Left ventricle myocardium inferior (tissue), 1 donor: ENCODE measurements at places on chromosomes 16 and 17. TPM values are rescaled to one million over a fixed set of nuclear protein-coding genes. Genes with fewer than 3 reads are reported as not detected.

GRCh38 chr16:57624044-57624688 lies 4.3 kb upstream of the ADGRG1 start:
- DNase-seq, result no peak

GRCh38 chr16:67803894-67804293 lies 2.5 kb downstream of the RANBP10 start:
- DNase-seq, result no peak

DNA sequence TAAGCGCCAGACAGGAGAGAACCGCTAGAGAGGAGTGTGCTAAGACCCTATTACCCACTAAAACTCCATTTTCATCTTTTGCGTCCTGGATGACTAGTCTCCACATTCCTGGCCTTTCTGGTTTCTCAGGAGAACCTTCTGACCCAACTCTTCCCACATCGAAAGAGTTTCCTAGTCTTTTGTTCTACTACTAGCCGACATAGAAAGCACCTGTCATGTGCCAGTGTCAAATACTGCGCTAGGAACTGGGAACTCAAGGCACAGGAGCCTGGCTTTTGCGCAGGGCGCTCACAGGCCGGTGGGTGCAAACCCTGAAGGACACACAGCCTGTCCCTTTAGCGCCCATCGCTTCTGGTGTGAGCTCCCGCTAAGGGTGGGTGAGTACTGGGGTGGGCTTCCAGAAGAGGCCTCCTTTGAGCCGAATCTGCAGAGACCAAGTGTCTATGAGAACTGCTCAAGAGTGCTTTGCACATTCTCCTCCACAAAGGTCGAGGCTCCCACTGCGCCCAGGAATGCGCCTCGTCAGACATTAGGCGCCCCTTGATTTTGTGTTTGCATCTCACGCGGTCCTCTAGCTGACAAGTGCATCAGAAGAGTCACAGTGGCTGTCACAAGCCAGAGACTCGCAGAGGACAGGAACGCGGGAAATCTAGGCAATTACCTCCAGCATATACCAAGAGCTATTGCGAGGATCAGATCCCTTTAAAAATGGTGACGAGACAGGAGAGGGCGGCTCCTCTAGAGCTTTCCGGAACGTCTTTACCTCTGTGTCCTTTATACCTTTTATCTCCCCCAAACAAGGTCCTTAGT lies 2.0 kb upstream of the PSMB3 start:
- no peak for DNase-seq

The PPL gene
- 7.6 TPM for total RNA-seq

DNA sequence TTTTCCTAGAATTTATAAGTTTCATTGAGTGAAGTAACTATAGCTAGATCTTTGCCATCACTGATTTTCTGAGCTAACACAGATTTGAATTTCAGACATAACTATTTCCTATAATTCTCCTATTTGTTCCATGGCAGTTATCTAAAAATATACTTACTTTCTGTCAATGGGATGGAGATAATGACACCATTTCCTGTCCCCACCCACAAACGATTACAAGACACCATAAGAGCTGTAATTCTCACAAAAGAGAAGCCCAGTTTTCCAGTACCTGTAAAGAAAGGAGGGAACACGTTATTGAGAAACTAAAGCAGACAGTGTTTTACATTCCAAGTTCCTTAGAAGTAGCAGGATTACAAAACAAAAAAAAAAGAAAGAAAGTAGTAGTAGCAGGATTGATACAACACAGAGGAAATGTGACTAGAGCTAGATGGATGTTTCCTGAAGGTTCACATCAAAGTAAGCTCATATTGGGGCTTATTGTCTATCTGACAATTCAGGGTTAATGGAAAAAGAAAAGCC lies 110.9 kb upstream of the TOB1 start:
- DNase-seq, result no peak

GRCh38 chr17:47987240-47987835 lies 16.4 kb downstream of the CDK5RAP3 start:
- DNase-seq, result no peak

DNA sequence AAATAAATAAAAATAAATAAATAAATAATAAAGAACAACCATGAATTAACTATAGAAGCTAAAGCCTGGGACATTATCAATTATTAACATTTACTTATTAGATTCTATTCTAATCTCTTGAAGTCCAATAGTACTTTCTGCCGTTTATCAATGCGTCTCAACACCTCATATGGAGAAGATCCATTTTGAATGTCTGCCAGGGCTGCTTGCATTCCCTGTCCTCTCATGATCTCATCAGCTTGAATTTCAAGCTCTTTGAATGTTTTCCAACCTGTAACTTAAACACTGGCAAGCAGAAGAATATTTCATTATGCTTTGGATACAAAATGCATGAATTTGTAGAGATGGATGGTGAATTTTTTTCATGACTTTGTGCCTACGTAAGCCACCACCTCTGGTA lies 191.9 kb upstream of the ANKFN1 start:
- no peak for DNase-seq

DNA sequence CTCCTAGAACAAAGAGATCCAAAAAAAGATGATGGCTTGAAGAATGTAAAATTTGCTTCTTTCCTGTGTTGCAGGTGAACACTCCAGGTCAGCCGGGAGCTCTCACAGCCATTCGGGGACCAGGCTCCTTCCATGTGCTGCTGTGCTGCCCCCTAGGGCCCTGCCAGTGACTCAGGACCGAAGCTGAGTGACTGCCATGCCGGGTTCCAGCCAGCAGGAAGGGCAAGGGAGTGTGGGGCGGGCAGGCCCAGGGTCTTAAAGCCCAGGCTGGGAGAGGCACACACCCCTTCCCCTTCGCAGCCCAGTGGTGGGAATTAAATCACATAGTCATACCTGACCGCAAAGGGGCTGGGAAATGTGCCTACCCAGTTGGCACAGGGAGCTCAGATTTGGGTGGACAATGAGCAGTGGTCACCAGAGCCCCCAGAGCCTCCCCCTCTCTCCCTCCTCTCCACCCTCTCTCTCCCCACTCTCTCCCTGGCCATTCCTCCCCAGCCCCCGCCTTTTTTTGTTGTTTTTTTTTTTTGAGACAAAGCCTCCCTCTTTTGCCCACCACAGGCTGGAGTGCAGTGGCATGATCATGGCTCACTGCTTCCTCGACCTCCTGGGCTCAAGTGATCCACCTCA lies 11.5 kb downstream of the EPOP start:
- DNase-seq, result peak; percentile 46

The CLEC3A gene
- not detected for total RNA-seq

DNA sequence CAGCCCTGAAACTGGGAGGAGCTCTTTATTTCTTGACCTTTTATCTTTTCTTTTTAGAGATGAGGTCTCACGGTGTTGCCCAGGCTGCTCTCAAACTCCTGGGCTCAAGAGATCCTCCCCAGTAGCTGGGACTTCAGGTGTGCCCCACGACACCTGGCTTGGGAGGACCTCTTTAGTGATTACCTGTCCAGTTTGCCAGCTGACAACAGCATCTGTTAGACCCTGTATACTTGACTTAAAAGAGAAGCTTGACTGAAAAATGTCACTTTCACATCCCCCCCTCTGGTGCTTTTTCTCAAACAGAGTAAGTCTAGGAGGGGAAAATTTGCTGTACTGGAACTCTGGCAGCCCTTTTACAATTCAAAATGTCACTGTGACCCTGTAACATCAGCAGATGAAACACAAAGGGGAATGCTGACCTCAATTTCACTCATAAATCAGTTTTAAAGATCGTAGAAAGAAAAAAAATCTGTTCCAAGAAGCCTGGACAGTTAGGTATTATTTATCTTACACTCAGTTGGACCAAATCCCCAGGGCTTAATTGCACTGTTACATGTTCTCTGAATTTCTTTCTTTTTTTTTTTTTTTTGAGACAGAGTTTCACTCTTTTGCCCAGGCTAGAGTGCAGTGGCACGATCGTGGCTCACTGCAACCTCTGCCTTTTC lies 1.8 kb upstream of the ERN1 start:
- no peak for DNase-seq

- no peak for DNase-seq
These were observed 314.5 kb downstream of the SEC14L1 start for GRCh38 chr17:77455111-77455890.

- no peak for DNase-seq
These were observed 8.5 kb upstream of the ADCY9 start for GRCh38 chr16:4124535-4125294.

DNA sequence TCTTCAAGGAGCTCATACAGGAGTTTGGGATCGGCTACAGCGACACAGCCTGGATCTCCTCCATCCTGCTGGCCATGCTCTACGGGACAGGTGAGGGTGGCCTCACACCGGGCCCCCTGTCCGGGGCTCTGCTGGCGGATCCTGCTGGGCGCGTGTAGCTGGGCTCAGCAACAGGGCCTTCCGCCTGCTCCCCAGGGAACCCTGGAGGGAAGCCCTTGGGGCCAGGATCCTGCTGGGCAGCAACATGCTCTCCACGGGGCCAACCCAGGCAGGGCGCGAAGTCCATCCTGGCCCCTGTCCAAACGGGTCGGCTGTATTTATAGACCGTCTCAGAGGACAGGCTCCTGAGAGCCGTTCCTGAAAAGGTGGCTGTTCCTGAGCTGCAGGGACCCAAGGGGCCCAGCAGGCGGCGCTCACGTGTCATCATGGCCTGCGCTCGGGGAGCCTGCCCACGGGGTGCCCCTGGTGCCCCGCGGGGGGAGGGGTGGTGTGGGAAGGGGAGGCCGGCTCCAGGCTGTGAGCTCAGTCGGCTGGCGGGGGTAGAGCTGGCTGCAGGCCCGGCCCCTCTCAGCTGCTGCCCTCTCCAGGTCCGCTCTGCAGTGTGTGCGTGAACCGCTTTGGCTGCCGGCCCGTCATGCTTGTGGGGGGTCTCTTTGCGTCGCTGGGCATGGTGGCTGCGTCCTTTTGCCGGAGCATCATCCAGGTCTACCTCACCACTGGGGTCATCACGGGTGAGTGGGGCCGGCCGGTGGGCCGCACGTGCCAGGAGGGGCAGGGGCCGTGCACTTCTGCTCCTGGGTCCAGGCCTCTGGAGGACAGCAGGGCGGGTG lies 7.5 kb downstream of the SLC16A3 start:
- peak; percentile 67 for DNase-seq

- DNase-seq, result peak; percentile 49
These were observed 470 bp downstream of the MLYCD start for GRCh38 chr16:83899272-83899897.

The MYH8 gene
- not detected for total RNA-seq

The CES5A gene
- total RNA-seq, result not detected

DNA sequence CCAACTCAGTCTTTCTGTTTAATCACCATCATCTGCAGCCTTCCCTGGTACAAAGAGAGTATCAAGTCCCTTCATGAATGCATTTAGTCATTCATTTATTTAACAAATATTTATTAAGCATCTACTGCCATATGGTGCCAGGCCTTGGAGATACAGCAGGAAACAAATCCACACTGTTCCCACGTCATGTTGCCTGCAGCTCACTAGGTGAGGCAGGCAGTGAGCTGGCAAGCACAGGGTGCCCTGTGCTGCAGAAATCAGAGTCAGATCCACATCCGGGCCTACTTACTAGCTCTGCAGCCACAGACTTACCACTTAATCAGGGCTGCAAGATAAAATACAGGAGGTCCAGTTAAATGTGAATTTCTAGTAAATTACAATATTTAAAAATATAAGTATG lies 38.5 kb upstream of the CES5A start:
- no peak for DNase-seq

GRCh38 chr16:57619606-57620334 lies 8.7 kb upstream of the ADGRG1 start:
- DNase-seq, result no peak

DNA sequence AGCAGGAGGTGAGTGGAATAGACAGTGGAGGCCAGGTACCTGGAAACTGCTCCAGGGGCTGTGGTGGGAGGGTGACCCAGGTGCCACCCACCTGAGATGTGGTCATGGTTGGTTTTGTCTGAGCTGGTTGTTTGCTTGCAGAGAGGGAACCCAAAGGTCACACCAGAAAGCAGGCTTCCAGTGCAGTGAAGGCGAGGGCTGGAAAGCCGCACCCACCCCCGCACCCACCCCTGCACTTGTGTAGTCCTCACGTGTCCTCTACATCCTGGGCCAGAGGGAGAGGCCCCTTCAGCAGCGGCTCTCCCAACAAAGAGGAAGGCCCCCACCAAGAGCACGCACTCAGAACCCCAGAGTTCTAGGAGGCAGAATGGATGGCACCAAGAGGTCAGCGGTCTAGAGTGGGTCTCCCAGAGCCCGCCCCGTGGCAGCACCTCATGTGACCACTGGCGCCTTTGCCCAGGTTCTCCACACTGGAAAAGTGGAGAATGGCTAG lies 92.6 kb upstream of the CBX4 start:
- DNase-seq, result no peak

The CACNG4 gene
- not detected for total RNA-seq
